ENCODE measurements at places on chromosomes 13 and 19.

DNA sequence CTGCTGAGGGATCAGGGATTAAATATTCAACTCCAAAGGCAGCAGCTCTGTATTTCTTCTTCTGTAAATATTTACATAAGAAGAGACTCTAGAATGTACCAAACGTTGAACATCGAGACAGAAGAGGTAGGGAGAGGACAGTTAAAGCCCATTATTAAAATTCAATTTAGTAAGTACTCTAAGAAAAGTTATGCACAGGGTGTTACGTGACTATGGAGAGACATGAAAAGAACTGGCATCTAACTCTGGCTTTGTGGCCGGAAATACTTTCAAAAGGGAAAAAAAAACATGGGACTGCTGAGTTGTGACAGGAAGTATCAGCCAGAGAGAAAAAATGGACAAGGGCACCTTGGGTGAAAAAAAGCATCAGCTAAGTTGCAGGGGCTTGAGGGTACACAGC, 36.7 kb downstream of the LNX2 start:
- DNase-seq, result no peak

DNA sequence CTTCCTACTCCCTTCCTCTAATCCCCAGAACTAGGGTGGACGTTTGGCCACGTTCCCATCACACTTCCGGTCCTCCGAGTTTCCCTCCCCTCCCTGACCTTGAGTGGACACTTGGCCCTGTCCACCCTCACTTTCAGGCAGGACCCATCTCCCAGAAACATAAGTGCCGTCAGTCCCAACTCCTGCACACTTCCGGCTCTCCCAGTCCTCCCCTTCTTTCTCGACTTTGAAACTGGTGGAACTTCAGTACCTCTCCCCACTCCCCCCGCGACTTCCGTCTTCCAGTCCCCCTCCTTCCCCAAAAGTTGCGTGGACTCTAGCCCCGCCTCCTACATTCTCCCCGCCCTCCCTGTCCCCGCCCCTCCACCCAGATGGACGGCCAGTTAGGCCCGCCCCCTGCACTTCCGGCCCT, 278 bp upstream of the ZNF274 start:
- no peak for DNase-seq

DNA sequence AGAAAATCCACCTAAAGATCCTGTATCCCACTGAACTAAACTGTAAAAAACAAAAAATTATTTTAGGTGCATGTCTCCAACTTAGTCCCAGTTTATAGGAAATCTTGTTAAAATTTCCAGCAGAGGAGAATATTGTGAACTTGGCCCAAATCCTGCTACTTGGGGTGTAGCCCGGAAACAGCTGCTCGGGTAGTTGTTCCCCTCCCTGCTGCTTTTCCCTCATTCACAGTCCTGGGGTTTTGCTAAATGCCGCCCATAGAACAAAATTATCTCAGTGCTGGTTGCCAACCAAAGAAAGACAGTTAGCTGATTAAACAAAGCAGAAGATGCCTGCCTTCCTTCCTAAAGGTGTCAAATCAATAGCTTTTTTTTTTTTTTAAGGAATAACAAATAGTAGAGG, 330.5 kb upstream of the KLF12 start:
- no peak for DNase-seq

- DNase-seq, result no peak
Measured at GRCh38 chr19:29943615-29944014, 1.6 kb downstream of the URI1 start.

GRCh38 chr13:53445686-53446085, 417.1 kb downstream of the OLFM4 start:
- peak; percentile 11 for DNase-seq

DNA sequence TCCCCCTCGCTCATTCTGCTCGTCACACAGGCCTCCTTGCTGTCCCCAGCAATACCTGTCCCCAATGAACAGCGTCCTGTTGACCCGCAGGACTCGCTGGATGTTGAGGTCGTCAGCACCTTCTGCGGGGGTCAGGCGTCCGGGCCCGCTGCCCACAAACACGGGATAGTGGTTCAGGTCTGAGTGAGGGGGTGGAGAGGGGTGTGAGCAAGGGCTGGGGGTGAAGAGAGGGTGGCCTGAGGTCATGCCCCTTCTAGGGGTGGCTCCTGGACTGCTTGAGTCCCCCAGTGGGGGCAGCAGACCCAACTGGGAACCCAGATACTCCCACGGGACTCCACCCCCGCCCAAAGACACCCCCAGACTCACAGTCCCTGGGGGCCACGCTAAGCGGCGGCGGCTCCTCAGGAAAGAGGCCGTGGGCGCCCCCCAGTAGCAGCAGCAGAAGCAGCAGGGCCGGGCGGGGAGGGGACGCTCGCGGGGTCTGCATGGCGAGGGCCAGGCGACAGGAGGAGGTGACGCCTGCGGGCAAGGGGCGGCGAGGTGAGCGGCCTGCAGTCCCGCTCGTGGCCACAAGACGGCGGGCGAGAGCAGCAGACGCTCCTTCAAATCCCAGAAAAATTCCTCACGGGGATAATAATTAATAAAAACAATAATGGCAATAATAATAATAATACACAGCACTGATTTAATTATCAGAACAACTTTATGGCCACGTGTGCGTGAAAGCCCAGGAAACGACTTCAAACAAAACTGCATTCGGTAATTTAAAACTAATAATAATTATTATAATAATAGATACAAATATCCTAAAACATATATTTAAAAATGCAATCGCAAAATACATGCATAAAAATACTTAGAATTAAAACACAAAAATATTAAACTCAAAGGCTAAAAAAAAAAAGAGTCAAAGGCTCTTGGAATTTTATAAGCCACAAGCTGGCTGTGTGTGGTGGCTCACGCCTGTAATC, 1.2 kb downstream of the SEMA6B start:
- no peak for DNase-seq

DNA sequence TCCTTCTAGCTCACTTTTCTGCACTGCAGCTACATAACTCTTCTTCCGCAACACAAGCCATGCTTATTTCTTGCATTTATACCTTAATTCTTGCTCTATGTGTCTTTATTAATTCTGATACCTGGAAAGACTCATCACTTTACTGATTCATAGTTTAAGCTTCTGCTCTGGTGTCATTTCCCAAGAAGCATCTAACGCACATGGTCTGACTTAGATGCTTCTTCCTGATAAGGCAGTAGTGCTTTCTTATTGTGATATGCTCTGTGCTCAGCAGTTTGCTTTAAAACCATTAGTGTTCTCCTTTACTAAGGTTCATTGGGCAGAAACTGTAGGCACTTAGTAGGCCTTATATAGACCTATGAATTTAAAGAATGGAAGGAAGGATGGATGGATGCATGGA, 66.4 kb downstream of the EPSTI1 start:
- DNase-seq, result no peak

GRCh38 chr13:23828866-23829265, 60.3 kb downstream of the MIPEP start:
- DNase-seq, result no peak

DNA sequence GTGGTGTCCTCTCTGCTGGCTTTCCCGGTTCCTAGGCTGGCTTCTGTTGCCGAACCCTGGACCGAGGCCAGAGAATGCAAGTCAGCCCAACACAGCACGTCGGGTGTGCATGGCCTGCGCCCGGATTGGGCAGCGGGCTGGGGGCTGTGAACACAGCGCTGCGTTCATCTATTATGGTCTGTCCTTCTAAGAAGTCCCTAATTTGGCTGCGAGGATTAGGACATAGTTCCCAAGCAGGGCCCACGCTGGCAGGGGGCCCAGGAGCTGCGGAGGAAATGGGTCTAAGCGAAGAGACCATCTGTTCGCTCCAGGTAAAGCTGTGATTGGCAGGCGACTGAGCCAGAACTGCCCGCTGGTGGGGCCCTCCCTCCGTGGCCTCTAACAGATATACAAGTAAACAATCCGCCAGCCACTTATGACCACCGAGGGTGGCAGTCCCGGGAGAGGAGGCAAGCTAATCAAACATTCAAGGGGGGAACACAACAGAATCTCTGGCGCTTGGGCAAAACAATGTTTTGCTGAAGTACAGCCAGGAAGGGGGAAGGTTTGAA, 6.0 kb downstream of the SYCE2 start:
- DNase-seq, result peak; percentile 78

GRCh38 chr19:5035793-5036697, 67.1 kb downstream of the KDM4B start:
- peak; percentile 57 for DNase-seq

DNA sequence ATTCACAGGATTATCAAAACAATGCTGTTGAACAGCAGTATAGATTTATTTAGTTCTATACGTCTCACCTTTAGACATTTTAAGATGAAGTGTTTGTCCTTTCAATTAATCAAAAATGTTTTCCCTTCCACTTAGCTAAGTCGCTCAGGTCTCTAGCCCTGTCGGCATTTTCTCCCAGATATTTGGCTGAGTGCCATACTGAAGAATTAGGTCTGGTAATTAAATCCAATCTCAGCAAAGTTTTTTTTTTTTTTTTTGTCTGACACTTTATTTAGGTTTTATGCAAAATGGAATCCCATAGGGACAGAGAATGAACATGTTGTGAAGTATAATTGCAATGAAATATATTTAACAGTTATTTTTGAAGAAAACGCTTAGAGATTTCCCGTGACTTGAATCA, 44.1 kb downstream of the RFC3 start:
- no peak for DNase-seq

GRCh38 chr13:28058866-28059613, 41.3 kb downstream of the FLT3 start:
- no peak for DNase-seq

DNA sequence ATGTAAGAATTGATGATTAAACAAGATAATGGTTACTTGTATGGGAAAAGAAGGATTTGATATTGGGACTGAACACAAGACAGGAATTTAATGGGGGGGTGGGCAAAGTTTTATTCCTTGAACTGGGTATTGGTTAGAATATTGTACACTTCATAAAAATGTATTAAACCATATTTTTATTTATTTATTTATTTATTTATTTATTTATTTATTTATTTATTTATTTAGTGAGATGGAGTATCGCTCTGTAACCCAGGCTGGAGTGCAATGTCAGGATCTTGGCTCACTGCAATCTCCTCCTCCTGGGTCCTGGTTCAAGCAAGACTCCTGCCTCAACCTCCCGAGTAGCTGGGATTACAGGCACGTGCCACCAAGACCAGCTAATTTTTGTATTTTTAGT, 287.1 kb upstream of the SLITRK5 start:
- no peak for DNase-seq

GRCh38 chr13:33776239-33776881, 41.6 kb upstream of the RFC3 start:
- no peak for DNase-seq

- no peak for DNase-seq
Measured at GRCh38 chr13:109380457-109380856, 405.9 kb downstream of the IRS2 start.

- DNase-seq, result no peak
Measured at GRCh38 chr13:86201477-86201876, 402.3 kb upstream of the SLITRK6 start.

DNA sequence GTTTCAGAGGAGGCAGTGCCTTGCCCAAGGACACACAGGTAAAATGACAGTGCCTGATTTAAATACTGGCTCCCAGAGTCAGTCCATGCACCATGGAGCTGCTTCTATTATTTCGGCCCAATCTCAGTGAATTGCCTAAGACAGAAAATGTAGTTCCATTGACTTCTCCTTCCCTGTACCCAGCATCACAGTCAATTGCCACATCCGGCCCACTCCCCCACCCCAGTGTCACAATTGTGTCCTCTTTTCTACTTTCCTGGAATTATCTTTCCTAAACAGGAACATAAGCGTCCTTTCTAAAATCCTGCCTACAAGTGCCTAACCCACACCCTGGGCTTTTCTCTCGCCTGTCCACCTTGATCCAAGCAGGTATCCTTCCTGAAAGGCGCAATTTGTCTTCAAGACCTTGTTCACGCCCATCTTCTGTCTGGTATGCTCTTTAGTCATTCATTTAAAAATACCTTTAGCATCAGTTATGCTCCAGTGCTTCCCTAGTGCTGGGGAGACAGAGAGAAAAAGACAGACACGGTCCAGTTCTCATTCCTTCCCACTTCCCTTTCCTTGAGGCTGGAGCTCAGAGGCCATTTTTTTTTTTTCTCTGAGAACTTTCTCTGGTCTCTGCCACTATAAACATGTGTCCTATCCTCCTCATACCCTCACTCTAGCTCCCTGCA, 411.4 kb downstream of the LIG4 start:
- DNase-seq, result no peak

- no peak for DNase-seq
Measured at GRCh38 chr19:44685877-44686276, 13.1 kb upstream of the CEACAM16 start.

- no peak for DNase-seq
Measured at GRCh38 chr19:2225415-2226050, 10.6 kb downstream of the PLEKHJ1 start.

DNA sequence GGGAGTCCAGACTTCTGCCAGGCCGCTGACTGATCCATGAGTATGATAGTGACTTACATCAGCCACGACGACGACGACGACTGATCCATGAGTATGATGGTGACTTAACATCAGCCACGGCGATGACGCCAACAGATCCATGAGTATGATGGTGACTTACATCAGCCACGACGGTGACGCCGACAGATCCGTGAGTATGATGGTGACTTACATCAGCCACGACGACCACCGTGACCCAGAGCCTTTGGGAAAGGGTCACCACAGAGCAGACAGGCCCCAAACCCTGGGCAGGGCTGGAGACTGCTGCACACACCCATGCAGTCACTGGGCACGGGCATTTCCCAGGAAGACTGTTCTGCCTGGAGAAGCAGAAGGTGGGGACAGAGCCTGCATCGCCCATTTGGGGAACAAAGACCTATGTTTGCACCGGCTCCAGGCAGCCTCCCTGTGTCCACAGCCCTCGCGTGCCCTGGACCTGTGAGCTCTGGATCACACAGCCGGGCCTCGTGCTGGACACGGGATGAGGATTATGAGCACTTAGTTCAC, 130.9 kb upstream of the SPACA7 start:
- no peak for DNase-seq

GRCh38 chr13:72953391-72953965, 105.3 kb upstream of the KLF5 start:
- no peak for DNase-seq

GRCh38 chr13:98853771-98854221, 101.3 kb upstream of the SLC15A1 start:
- no peak for DNase-seq

DNA sequence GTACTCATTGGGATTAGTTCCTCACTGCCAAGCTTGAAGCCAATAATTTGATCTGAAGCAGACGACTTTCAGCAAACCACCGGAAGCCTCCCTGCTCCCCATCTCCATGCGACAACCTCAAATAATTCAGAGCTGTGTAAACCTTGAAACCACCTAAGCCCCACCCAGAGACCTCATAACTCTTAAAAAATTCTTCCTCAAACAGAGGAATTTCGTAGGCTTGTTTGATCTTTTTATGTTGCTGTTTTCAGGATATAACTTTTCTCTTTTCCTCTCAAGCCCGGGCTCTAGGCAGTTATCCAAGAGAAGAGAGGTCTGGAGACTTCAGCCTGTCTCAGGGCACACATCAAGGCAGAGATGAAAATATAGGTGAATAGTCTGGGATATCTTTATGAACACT, 311.6 kb downstream of the KCNRG start:
- no peak for DNase-seq

All from anterior cingulate cortex (tissue), 58 donors.